ENCODE measurements at places on chromosomes 2 and 18.
A peak's percentile ranks its signal among the peaks of the same experiment; 100 is the strongest.

DNA sequence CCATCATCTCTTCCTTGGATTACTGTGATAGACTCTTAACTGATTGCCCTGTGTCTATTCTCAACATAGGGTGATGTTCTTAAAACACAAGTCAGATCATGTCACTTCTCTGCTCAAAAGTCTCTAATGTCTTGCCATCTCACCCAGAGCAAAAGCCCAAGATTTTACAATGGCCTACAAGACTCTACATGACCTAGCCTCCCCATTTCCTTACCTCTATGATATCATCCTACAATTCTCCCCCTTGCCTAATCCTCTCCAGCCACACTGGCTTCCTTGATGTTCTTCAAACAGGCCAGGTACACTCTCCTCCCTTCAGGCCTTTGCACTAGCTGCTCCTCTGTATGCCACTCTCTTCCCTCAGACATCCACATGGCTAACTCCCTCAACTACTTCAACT is 55.1 kb downstream of the ROCK1 start:
- DNase-seq, result no peak

DNA sequence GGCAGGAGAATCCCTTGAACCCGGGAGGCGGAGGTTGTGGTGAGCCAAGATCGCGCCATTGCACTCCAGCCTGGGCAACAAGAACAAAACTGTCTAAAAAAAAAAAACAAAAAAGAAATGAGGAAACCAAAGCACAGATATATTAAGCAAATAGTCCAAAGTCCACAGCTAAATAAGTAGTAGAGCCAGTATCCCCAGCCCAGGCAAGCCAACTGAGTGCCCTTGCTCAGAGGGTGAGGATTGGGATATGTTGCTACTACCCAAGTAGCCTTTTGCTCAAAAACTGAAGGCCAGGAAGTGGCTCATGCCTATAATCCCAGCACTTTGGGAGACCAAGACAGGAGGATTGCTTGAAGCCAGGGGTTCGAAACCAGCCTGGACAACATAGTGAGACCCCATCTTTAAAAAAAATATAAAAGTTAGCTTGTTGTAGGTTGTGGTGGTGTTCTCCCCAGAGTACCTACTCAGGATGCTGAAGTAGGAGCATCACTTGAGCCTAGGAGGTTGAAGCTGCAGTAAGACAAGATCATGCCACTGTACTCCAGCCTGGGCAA is 5.4 kb downstream of the CFAP36 start:
- DNase-seq, result no peak

DNA sequence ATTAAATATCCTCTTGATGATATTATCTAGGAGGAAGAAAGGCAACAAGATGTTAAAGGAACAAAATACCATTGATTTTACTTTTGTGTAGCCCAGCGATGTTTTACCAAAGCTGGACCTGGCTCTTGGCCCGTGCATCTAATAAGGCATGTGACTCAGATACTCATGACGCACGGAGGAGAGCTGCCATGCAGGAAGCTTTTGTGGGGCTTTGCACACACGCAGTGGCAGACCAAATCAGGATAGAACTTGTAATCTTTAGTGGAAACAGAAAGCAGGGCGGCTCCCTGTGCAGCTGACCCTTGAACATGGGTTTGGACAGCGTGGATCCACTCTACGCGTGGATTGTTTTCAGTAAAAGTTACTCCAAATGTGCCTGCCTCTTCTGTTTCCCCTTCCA is 190.0 kb downstream of the NAPG start:
- peak; percentile 88 for DNase-seq

GRCh38 chr2:135055182-135055786 is 3.2 kb downstream of the RAB3GAP1 start:
- peak; percentile 50 for DNase-seq

DNA sequence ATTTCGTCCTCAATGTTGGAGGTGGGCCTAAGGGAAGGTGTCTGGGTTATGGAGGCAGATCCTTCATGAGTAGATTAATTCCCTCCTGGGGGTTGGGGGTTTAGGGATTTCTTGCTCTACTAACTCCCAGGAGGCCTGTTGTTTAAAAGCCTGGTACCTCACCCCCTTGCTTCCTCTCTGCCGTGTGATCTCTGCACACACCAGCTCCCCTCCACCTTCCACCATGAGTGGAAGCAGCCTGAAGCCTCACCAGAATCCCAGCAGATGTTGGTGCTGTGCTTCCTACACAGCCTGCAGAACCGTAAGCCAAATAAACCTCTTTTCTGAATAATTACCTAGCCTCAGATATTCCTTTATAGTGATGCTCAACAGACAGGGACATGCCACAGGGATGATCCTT is 141.5 kb downstream of the ZNF516 start:
- DNase-seq, result no peak

- no peak for DNase-seq
Observed at GRCh38 chr2:171557363-171557762, 35.1 kb downstream of the CYBRD1 start.

GRCh38 chr2:240586919-240587800 is 626 bp downstream of the CAPN10 start:
- DNase-seq, result peak; percentile 14

GRCh38 chr2:45337481-45337880 is 273.6 kb downstream of the SRBD1 start:
- peak; percentile 35 for DNase-seq

- DNase-seq, result no peak
Observed at GRCh38 chr2:122808286-122808969, 1053.0 kb downstream of the TSN start.

DNA sequence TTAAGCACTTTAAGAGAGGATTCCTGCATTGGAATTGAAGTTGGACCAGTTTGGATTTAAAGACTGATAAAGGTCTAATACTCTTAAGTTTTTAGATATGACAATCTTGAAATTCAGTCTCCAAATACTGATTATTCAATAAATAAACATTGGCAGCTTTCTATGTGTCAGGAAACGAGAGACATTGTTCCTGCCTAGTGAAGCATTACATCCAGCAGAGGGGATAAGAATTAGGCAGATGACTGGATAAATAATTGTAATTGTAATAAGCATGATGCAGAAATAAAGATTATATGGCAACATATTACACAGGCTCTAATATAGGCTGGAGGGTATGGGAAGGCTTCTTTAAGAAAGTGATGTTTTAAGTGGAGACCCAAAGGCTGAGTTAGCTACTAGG is 226.5 kb upstream of the MMADHC start:
- no peak for DNase-seq

DNA sequence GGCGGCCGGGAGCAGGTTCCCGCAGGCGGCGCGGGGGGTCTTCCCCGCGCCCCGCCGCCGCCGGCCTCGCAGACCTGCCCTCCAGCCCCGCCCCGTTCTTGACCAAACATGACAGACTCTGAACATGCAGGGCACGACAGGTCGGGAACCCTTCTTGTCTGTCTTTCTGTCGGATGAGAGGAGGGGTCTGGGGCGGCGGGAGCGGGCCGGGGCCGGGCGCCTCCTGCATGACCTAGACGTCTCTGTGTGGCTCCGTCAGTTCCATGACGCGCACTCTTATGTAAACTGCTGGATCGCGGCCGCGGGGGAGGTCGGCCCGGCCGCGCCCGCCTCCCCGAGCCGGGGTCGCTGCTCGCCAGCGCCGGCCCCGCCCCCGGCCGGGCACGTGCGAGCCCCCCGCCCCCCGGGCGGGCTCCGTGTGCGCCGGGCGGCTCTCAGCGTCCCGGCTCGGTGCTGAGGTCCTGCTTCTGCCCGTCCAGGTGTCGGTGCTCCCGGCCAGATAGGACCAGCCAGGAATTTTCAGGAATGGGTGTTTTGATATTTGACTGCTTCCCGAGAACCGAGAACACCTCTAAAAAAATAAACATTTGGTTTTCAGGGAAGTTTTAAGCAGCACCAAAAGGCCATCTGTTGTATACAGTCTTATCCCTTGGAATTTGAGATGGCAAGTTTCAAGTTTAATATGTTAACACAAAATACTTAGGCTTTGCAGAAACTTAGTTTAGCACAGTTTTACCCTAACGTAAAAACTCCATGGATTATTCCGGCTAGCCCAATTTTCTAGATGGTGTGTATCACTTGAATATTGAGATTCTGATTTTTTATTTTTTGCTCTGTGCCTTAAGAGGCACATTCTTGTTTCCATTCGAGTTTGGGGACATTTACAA is 733 bp downstream of the ZC3H6 start:
- DNase-seq, result peak; percentile 86

DNA sequence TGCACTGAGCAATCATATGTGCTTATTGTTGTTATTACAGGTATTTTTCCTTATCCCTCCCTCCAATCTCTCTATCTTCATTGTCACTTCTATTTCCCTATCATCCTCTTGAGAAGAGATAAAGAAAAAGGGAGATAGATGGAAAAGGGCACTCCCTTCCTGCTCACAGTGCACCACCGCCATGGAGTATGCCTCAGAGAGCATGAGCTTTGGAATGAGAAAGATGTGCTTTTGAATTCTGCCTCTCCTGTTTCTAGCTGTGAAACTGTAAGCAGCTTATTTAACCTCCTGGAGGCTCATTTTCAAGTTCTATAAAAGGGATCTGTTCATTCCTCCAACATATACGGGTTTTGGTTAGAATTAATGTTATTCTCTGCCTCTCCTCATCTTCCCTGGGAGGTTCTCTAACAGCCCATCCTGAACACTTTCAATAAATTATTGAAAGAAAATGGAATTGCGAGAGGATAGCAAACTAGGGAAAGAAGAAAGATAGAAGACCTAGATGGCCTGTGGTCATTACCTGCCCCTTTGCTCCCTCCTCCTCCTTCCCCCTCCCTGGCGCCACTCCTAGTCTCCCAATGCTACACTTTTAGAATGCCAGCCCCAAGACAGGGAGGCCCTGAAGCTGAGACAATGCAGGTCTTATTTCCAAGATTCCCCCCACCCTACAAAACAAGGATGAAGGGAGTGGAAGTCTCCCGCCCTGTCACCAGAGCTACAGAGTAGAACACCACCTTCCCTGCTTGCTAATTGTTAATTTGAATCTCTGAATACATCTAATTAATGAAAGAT is 37.8 kb downstream of the FIGN start:
- no peak for DNase-seq

GRCh38 chr18:48752478-48752877 is 198.3 kb downstream of the SMAD7 start:
- DNase-seq, result no peak

DNA sequence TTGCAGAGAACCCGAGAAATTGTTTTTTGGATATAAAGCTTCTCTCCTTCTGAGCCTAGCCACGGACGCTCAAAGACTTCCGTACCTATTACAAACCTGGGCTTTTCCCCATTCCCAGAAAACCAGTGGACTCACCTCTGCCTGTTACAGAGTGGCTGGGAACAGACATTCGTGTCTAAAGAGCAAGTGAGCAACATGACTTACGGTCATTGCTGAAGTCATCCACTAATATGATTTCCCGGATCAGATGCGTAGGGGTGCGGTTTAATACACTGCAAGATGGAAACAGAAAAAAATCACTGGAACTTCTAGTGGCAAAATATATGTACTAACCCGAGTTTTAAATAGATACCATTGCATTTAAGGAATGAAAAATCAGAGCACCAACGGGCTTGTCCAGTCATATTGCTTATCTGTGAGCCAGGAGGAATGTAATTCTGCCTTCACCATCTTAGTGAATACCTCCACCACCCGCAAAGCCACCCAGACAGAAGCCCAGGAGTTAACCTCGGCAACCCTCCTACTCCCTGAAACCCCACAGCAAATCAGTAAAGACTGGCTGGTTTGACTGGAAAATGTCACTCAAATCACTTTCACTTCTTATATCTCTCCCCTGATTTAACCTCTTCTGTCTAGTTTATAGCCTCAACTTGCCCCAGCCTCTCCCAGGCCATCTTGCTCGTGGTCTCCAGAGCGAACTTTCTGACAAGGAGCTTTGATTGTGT is 151.1 kb upstream of the CAPN13 start:
- DNase-seq, result no peak

DNA sequence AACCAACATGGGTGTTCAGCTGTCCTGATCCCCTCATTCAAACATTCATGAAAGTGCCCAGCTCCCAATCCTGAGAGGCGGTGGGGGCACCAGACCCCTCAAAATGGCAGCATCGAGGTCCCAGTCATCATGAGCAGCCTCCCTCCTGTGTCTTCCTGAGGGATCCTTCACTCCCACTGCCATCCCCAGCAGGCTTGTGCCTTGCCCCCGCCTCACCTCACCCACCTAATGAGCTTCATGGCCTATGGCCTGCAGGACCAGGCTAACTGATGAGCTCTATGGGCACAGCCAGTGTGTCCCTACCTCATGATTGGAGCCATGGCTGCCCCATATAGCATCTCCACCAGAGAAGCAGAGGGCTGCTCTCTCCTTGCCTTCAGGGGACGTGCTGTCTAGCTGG is 47.3 kb upstream of the SLC14A2 start:
- no peak for DNase-seq

DNA sequence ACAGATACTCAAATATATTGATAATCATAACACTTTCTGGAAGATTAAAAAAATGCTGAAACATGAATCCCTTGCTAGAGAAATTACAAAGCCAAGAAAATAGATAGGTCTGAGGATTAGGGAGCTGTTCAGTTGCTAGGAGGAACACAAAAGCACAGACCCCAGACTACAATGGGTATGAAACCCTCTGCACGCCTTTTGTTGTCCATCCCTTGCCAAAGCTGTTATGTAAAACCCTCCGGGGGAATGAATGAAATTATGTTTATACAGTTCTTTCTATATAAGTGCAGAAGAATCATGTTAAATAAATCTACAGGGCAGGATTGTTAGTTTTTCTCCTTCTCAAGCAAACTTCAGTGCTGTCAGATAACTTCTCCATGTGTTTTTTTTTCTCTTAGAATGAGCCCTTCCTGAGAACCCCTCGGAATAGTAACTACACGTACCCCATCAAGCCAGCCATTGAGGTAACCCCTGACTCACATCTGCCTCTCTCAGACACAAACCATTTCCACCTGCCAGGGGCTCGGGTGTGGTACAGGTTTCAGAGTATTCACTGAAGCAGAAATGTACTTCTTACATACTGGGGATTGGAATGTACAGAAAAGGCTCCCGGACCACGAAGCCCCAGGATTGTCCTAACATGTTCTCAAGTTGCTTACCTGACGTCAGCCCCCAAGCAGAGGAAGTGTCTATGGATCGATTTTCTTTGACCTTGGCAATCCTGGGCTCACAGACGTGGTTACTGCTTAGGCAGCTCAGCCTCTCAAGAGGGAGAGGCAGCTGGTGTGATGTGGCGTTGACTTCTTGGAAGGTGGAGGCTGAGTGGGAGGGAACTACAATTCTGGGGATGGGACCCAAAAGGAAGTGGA is 118.0 kb downstream of the PLB1 start:
- peak; percentile 59 for DNase-seq

DNA sequence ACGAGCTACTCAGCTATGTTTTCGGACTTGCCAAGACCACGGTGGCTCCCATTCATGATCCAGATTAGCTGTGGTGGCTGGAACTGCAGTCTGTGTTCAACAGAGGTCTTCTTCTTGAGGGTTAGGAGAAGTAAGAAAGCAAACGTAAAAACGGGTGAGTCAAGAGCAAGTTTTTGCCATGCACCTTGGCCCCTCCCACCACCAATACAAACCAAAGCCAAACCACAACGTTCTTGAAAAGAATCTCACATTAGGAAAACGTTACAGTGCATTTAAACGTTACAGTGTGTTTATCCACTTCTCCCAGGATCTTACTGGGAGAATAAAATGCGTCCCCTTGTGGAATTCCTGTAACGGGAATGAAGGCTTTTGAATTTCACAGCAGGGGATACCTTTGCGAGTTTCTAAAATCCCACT is 725 bp downstream of the FBXO48 start:
- peak; percentile 79 for DNase-seq

- no peak for DNase-seq
Observed at GRCh38 chr2:141151611-141152286, 979.1 kb downstream of the LRP1B start.

GRCh38 chr2:162232671-162233070 is 10.6 kb downstream of the FAP start:
- no peak for DNase-seq

Measured in fibroblast of mammary gland (primary cell).